ENCODE measurements at places on chromosomes 12 and 14. TPM values are rescaled to one million over a fixed set of nuclear protein-coding genes. Genes with fewer than 3 reads are reported as not detected.

The SLC38A4 gene
- 0.65 TPM for polyA plus RNA-seq

The CLECL1 gene
- 1.4 TPM for polyA plus RNA-seq

The PIWIL1 gene
- 203 TPM for polyA plus RNA-seq

The ARHGAP9 gene
- polyA plus RNA-seq, result 111 TPM

The GPR135 gene
- polyA plus RNA-seq, result 25.8 TPM

The OTOGL gene
- 0.88 TPM for polyA plus RNA-seq

All from testis (tissue), 5 donors.